ENCODE measurements at places on chromosomes 1 and 21.

GRCh38 chr1:145960468-145961108 lies 2.8 kb upstream of the LIX1L start:
- peak; percentile 46 for DNase-seq

- no peak for DNase-seq
Observed at GRCh38 chr1:201419256-201419655, 2.3 kb downstream of the TNNI1 start.

DNA sequence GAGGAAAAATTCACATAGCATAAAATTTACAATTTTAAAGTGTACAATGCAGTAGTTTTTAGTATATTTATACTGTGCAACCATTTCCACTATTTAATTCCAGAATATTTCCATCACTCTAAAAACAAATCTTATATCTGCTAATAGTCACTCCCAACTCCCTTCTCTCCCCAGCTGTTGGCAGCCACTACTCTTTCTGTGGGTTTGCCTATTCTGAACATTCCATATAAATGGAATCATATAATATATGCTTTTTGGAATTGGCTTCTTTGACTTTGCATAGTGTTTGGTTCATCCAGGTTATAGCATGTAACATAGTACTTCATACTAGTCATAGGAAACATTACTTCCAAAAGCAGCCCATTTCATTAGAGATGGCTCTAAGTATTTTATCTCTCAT lies 25.0 kb upstream of the TMEM39B start:
- DNase-seq: no peak

GRCh38 chr21:18244671-18245463 lies at the start of gene CHODL:
Gene CHODL, plus strand, starts transcription at chr21:18244833. Its CDS starts 391 bp downstream, at chr21:18245224.
- no peak for DNase-seq

GRCh38 chr1:48876330-48876785 lies 99.7 kb upstream of the BEND5 start:
- no peak for DNase-seq

GRCh38 chr1:54973205-54973921 lies 7.1 kb upstream of the TMEM61 start:
- DNase-seq: no peak

DNA sequence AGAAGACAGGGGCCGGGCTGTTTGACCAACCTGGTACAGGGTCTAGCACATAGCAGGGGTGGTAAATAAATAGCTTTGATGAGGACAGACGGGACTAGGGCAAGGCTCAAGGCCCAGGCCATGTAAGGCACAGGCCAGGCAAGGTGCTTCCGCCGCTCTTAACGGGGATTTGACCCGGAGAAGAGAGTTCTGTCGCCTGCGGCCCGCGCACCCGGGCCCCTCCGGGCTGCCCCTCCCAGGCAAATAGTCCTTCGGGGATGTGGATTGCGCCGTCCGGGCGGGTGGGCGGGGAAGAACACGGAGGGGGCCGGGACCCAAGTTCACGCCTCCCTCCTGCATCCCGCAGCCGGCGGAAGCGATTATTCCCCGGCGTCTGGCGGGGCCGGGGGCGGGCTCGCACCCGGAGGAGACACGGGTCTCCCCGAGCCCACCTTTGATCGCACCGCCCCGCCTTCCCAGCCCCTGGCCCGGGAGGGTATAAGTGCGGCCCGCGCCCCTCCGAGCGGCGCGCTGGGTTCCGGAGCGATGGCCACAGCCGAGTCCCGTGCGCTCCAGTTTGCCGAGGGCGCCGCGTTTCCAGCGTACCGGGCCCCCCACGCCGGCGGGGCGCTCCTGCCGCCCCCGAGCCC lies at the start of gene MIXL1:
TSS of gene MIXL1 (plus strand) at position 508 of the 629 bp plus-strand sequence. CDS start at position 526, 18 bp downstream.
- no peak for DNase-seq

DNA sequence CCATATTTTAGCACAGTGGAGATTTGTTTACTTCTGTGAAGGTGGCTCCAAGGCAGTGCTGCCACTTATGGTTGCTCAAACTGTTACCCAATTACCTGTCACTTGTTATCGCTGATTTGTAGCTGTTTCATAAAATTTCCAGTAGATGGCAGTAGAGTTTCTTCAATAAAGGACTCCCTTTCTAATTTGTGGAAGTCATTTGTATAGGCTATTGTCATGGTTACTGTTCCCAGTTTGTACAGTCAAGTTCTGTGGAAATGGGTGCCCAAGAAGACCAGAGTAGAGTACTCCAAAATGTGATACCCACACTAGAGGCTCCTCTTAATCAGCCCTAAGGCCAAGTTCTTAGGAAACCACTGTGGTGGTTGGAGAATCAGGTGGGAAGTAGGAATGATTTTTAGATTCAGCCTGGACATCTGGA lies 186.1 kb downstream of the CLEC20A start:
- no peak for DNase-seq

GRCh38 chr21:42500225-42500624 lies 4.2 kb upstream of the RSPH1 start:
- no peak for DNase-seq
